Activated T-cell treated with anti-CD3 and anti-CD28 coated beads for 4 hours (primary cell): ENCODE measurements at places on chromosomes 4 and X.

DNA sequence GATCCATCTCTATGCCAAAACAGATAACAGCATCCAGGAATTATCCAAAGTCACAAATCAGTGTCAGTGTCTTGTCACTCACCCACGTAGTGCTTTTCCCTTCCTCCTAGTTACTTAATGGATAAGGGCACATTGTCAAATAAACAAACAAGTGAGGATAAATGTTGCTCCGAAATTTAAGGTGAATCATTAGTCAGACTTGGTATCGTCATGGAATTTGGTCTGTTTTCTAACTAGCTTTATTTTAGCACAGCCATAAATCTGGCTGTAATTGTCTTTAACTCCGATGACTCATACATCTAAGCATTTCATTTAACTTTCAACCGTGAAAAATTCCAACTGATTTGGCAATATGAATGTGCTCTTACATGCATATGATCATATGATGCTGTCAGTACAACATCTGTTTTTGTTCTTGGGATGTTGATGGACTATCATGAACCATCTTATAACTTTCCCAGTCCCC, 83.3 kb downstream of the SNCA start:
- DNase-seq: no peak

- DNase-seq: no peak
These were observed 551.3 kb upstream of the TECRL start for GRCh38 chr4:64960516-64960915.

DNA sequence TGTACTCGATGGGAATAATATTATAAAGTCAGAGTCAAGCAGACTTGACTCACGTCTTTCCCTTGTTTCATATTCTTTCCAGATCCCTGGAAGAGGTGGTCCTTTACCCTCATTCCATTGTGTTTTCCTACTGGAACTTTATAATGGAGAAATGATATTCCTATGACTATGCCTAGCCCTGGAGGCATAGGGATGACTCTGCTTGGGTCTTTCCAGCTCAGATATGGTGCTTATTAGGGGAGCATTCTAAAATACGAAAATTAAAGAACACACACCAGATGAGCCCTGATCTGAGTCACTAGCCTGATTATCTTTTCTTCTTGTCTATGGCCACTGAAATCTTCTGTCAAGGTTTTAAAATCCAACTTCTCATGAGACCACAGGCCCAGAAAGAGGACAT, 231.4 kb downstream of the ANKRD50 start:
- no peak for DNase-seq

- DNase-seq: no peak
These were observed 147.2 kb upstream of the MBNL3 start for GRCh38 chrX:132636080-132636479.

- no peak for DNase-seq
These were observed 111.5 kb downstream of the LARP7 start for GRCh38 chr4:112748352-112748878.

GRCh38 chr4:118953276-118953675, 64.6 kb downstream of the SYNPO2 start:
- no peak for DNase-seq

GRCh38 chrX:155242300-155242699, 22.0 kb downstream of the RAB39B start:
- no peak for DNase-seq

DNA sequence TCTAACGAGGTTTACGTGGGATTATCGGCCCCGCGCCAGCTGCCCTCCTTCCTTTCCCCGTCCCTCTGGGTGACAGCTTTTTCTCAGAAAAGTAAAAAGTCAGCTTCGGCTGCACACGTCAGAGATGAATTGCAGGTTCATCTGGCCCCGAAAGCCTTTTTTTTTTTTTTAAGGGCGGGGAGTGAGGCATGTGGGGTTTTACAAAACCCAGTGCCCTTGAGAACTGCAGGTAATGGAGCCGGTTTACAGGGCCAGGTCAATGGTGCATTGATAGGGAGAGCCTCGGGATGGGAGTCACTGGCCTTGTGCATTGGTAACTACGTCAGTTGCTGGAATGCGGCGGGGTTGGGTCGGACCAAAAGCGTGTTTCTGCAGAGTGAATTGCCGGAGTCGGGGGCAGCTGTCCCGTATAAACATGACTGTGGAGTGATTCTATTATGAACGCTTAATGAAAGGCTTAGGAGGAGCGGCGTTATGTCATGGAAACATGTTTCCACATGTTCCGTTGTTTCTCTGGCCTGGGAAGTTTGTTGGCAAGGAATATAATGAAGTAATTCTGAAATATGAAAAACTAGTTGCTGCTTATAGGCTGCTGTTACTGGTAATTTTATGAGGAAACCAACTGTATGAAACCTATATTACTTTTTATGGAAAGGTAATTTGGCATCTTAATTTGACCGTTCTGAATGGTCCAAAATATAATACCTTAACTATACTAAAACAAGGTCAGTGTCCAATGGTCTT, 1.1 kb downstream of the HSPA4L start:
- no peak for DNase-seq

DNA sequence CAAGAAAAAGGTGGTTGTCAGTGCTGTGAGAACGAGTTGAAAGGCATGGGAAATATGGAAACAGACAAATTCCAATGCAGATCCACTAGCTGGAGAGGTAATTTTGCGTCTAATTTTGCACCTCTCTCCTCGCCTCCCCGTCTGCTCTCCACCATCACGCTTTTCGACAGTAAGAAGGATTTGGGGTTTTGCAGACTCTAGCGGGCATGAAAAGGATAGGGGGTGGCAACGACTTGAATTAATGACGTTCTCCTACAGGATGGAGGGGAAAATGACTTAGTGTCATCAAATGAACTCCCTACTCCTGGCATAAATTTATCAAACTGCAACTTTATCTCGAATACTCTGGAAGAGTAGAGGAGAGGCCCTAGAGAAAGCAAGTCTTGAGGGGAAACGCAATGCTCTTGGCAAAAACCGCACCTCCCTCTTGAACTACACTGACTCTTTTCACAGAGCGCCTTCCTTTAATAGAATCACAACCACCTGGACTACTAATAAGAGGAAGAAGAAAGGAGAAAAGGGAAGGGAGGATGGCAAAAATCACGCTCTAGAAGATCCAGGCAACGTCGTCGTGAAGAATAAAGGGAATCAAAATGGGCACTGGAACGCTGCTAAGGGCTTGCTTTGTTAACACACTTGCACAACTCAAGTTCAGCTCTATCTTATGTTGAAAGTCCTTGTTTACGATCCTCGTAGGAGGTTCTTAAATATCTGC, 871 bp upstream of the SLITRK2 start:
- no peak for DNase-seq

- DNase-seq: no peak
These were observed 27.1 kb downstream of the DDX60L start for GRCh38 chr4:168453146-168453545.

DNA sequence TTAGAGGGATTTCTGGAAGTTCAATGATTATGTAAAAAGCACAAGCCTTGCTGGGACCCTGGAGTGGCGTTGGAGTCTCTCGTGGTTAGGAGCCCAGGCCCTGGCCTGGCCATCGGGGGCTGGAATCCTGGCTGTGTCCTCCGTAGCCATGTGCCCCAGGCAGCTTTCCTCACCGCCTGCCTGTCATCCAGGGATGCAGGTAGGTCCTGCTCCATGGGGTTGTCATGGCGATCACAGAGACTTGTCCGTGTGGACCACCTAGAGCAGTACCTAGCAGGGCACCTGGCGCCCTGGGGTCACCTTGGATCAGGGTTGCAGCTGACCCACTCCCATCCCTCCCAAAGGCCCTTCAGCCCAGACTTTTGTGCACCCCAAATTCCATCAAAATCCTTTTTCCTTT, 30.2 kb upstream of the WFS1 start:
- no peak for DNase-seq

- DNase-seq: no peak
These were observed 63.7 kb upstream of the HHIP start for GRCh38 chr4:144582105-144582850.

DNA sequence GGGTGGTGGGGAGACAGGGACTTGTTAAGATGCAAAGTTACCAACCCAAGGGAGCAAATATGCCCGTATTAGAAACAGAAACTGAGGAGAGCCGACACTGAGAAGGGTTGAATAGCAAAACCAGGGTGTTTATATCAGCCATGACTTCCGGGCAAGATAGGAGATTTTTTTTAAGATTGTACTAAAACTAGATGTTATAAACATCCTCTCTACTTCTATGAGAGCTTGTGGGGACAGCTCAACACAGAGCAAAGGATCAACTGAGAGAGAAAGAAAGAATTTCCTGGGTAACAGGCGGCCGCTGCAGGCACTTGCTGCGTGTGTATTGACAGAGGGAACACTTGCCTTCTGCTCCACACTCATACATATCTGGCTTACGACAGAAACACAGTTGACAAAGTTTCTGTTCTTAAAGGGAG, 49.1 kb upstream of the FBXW7 start:
- no peak for DNase-seq

DNA sequence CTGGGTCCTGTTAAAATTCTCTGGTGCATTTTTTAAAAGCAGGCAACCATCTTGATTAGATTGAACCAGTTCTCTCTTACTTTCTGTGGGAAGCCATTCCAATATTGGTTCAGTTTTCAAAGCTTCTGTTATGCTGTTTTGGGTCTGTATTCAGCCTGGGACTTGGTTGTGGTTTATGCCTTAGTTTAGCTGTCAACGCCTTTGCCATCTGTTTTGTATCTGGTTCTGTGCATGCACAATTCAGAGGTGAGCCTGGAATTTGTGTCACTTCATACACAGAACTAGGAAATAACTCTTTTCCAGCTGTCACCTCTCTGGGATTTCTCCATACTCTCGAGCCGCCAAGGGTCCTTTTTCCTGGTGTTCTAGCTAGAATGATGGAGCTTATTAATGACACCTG, 46.2 kb downstream of the STAP1 start:
- no peak for DNase-seq

DNA sequence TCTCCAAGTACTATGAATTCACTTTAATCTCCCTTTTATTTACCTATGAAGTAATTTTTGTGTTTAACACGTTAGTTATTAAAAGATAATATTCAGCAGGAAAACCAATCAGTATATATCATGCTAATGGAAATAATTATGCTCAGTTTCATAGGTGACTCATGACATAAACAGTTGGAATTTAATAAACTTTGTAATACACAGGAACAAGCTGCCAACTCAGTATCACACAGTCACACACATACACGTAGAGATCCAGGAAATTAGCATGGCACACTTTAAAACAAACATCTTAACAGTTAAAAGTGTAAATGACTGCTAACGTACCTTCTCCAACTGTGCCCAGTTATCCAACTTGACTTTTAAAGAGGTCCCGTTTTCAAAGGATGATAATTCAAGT, 2.3 kb downstream of the SPATA4 start:
- no peak for DNase-seq

- no peak for DNase-seq
These were observed 235.1 kb downstream of the NR3C2 start for GRCh38 chr4:148207068-148207467.

- no peak for DNase-seq
These were observed 82.1 kb downstream of the NAT8L start for GRCh38 chr4:2141022-2141761.

GRCh38 chr4:176276710-176277109, 7.7 kb upstream of the ASB5 start:
- no peak for DNase-seq

DNA sequence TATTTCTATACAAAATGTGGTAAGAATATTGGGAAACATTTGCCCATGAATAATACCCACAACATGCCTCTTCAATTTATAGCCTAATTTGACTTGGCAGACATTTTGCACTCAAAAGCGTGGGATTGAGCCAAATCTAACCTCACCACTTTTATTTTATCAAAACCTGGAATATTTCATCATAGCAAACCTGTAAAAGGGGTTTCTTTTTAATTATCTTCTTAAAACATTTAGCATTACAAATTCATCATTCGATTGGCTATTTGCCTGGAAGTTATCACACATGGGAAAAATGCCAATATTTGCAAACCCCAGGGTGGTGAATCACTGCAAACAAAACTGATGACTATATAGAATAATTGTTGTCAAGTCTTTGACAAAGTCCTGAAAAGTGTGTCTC, 56.2 kb downstream of the VCX3B start:
- DNase-seq: no peak

- no peak for DNase-seq
These were observed 13.5 kb downstream of the RPS6KA3 start for GRCh38 chrX:20253232-20253543.

DNA sequence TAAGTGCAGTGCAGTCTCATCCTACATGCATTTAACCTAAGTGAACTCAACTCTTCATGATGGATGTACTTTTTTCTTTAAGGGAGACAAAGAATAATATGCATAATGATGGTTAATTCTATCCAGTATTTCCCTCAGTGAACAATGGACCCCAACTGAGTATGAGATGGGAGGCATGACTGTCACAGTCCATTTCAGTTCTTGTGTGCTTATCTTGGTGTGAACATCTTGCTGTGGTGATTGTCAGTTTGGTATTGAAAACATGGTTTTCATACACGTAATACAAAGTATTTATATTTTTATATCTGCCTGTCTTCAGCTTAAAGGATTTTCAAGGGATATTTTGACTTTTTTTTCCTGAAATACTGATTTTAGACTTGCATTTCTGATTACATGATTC, 72.0 kb upstream of the NDUFC1 start:
- no peak for DNase-seq

DNA sequence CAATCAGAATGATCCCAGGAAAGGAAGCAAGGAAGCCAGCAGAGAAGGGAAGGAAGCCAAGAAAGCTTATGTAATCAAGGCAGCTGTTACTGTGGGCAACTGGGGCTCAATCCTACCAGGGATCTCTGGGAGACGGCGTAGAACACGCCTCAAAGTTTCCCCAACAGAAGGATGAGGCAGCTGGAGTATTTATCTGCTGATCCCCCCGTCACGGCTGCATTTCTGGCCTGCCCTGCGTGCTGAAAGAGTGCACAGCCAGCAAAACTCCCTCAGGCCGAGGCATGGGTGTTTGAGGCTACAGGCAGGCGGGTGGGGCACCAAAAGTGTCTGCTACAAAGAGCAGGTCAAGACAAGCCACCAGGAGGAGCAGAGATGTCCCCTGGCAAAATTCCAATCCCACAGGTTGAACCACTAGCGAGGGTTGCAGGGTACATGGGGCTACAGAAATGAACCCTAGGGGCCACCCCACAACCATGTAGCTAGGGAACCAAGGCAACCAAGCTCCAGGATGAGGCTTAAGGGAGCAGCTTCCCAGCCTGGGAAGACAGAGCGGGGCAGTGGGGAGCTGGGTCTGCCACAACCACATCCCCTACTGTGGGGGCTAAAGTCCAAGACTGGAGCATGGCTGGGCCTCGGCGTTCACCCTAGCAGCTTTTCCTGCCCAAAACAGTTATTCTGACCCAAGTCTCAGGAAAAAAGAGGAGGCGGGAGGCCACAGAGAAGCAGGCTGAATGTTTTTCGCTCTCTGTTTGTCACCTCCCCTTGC, 113.4 kb downstream of the BCOR start:
- DNase-seq: no peak

- DNase-seq: no peak
These were observed 64.5 kb upstream of the BMP2K start for GRCh38 chr4:78711676-78712075.

- no peak for DNase-seq
These were observed 13.2 kb upstream of the XIAP start for GRCh38 chrX:123846577-123847038.

DNA sequence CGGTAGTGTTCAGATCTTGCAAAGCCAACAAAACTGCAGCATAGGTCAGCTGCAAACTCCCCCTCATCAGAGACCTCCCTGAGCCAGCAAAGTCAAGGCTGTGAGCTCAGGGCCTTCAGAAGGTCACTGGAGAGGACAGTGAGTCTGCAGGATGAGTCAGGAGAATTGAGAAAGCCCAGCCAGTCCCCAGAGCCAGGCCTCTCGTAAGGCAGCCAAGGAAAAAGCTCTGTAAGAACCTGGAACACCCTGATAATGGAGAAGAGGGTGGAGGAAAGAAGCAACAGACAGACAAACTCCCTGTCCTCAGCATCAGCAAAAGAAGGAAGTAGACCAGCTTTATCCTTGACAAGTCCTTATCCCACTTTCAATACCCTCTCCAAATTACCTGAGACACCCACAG, 33.0 kb downstream of the GRIA3 start:
- no peak for DNase-seq
